ENCODE measurements at places on chromosomes 3 and 15. TPM values are rescaled to one million over a fixed set of nuclear protein-coding genes. Genes with fewer than 3 reads are reported as not detected.

GRCh38 chr3:170565495-170565894 is 20.4 kb downstream of the SLC7A14 start:
- no peak for DNase-seq

- DNase-seq = peak; percentile 27
Measured at GRCh38 chr3:16802389-16802788, 82.4 kb upstream of the PLCL2 start.

- DNase-seq = no peak
Measured at GRCh38 chr15:88917760-88918159, 4.6 kb upstream of the MFGE8 start.

DNA sequence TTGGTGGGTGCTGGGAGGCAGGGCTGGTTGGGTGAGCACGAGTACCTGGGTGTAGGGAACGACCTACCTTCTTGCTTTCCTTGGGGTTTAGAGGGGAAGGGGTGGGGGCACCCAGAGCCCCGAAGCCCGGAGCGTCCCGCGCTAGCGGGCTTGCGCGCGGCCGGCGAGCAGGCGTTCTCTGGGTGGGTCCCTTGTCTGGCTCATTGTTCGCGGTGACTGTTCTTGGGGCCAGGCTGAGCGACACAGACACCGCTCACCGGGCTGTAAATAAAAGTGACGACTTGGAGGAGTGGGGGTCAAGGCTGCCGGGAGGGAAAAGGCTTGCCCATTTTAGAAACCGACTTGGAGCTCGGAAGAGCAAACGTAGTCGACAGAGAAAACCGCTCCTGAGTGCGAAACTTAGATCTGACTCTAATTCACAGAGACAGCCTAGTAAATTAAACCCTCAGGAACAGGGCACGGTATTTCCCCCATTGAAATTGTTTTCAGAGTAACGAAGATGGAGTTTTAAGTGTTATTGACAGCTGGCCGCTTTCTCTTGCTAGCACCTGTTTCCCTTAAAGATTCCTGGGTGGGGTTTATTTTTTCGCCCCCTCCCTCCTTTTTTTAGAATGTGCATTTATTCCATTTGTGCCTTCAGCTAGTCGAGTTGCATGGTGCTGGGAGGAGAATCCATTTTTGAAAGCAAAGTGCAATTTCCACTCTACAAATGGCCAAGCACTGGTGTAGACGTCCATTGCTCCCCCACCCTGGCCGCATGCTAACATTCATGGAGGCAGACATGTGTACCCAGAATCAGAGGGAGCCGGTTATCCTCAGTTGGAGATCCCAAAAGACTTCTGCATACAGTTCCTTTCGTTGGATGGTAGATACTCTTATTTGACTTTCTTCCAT is 532.1 kb upstream of the SEMA6D start:
- no peak for DNase-seq

Gene OR5K2
- not detected for total RNA-seq

DNA sequence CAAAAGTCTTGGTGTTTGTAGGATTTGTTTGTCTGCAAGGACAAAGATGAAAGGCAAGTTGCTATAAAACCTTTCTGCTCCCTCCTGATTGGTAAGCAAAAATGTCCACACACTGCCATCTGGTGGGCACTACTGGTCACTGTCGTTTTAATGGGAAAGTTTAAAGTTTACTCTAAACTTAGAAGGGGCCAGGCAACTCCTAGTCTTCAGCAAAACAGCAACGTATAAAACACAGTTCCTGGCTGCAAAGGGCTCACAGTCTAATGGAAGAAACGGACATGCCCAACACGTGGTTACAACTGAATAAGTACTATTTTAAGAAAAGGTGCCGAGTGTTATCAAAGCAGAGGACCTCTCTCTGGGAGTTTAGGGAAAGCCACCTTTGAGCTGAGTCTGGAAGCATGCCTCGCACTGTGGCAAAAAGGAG is 23.7 kb upstream of the TPRG1 start:
- DNase-seq = peak; percentile 65

DNA sequence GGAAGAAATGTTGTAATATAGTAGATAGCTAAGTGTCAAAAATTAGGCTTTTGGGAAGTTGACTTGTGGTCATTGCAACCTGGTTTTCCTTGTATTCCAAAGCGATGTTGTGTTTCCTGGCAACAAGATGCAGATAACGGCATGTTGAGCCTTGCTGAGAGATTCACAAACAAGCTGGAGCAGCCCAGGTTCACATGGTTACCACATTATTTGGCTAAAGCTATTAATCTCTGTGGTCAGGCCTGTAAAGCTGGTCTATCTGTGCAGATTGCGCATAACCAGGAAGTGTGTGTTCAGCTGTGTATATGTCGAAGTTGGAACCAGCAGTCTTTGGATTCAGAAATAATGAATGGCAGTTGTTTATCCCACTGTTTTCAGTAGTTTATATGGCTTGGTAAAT is 6.6 kb downstream of the TIPARP start:
- DNase-seq = peak; percentile 90

- no peak for DNase-seq
Measured at GRCh38 chr3:106850437-106850836, 526.8 kb upstream of the CCDC54 start.

- no peak for DNase-seq
Measured at GRCh38 chr3:90056281-90057032, 949.0 kb downstream of the EPHA3 start.

GRCh38 chr15:41429003-41429890 is 12.4 kb downstream of the RTF1 start:
- DNase-seq = no peak

DNA sequence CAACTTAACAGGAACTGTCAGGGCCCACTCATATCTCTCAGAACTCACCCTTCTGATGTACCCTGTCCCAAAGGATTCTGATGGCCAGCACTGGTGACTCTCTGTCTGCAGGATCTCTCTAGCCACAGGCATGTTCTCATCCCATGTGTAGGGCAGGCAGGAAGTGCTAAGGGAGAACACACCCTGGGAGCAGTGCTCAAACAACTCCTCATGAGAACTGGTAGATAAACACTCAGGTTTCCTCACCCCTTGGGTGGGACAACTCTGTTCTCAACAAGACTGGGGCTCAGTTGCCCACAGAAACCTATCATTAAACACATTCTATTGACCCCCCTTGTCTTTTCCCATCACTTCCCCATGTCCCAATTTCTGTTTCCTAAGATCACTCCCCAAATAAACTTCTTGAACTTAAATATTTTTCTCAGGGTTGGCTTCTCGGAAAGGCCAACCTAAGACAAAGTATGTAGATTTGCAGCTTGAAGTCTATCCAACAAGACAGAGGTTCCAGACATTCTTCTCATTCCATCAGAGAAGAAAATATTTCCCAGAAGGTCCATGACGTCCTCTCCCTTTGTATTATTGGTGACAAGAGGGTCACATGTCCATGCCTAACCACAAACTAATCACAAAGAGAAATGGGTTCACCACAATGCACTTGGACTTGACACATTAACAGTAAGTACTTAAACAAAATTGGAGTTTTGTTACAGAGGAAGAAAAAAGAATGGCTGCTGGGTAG is 276.6 kb upstream of the GADL1 start:
- DNase-seq = peak; percentile 97

Gene LOXL1
- total RNA-seq = 70.7 TPM

- no peak for DNase-seq
Measured at GRCh38 chr3:183837390-183837789, 12.0 kb upstream of the MAP6D1 start.

DNA sequence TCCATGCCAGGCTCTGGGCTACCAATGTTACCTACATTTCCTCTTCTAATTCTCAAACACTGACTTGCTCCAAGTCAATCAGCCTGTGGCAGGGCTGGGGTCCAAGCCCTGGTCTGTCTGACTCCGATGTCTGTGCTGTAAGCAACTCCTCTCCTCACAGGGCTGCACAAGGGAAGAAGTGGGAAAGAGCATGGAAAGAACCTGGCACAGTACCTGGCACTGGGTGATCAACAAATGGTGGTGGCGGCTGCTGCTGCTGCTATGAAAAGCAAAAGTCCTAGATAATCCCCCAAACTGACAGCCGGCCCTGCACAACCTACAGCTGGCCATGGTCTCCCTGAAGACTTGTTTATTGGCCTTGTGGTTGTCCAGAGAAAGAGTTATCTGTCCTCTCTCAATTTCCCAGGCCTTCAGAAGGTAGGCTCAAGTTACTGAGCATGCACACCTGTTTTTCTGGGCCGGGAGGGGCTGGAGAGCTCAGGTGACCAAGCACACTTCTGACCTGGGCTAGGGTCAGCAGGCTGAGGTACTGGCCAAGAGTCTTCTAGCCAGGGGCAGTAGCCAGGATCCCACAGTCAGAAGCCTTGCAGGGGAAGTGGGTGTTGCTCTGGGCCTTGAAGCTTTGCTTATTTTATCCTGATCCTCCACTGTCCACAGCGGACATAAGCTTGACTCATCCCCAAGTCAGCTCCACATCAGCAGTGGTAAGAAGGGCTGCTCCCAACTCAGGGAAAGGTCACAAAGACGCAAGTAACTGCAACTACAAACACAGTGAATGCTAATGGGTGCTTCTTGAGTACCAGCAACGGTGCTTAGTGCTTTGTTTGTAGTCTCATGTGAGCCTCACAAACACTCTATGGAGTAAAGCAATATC is 35.3 kb upstream of the KY start:
- no peak for DNase-seq

DNA sequence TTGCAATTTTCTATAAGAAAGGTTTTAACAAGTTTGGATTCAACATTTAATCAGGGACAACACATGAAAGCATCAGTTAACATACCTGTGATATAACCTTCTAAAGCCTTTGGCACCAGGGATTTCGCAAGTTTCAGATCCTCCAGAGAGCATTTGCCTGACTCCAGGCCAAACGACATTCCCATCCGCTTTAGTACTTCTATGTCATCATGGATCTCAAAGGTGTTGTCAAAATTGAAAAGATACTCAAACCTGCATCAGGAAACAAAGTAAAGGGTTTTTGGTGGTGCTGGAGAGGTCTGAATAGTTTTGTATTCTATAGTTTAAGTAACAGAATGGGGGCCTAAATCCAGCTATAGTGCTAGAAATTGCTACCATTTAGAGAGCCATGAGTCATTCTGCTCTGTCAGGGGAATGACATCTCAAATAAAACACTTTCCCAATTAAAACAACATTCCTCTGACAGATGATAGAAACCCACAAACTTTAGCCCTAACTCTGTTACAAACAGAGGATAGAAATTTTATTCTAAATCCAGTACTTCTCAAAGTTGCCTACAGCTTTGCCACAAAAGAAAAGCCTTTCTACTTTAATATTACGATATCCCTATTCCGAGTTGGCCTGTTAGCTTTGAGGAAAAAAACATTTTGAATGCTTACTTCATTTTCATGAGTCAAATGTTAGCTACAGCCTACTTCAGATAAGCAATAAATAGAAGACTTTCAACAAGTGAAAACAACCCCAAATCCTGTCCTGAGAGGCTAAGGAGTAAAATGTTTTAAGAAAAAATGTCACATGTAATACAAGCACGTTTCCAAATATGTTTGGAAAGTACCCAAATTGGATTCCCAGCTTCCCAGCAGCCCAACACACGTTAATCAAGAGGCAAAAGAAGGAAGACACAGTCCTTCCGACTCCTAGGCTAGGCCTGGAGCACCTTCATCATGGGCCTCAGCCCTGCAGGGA is 83.4 kb downstream of the ATP1B3 start:
- DNase-seq = peak; percentile 85

Gene GP9
- total RNA-seq = not detected

DNA sequence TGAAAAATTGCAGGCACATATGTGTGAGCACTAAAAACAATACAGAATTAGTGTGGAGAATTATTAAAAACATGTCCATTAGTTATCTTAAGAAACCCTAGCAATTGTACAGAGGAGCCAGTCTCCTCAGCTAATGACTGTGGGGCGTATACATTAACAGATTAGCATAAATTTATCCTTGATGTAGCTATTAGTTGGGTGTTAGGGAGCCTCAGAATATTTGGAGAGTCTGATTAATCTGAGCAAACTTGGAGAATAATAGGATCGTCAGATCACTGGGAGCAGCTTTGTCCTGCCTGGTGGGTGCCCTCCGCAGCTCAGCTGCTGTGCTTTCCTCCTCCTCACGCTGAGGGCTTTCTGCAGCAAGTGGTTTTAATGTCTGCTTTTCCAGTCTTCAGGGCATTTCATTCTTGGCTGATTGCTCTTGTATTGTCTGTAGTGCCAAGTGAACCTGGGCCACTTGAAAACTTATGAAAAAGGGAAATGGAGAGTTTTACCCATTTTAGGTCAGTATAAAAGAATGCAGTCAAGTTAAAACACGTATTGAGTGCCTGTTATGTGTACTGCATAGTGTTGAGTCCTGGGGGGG is 417.4 kb upstream of the SEMA6D start:
- DNase-seq = no peak

Gene TMEM40
- 0.10 TPM for total RNA-seq

Data from renal cortical epithelial cell (primary cell).